ENCODE measurements at places on chromosomes 12 and 14.
A peak's percentile ranks its signal among the peaks of the same experiment; 100 is the strongest.

GRCh38 chr14:88030079-88030478 is 25.1 kb downstream of the GPR65 start:
- no peak for DNase-seq

DNA sequence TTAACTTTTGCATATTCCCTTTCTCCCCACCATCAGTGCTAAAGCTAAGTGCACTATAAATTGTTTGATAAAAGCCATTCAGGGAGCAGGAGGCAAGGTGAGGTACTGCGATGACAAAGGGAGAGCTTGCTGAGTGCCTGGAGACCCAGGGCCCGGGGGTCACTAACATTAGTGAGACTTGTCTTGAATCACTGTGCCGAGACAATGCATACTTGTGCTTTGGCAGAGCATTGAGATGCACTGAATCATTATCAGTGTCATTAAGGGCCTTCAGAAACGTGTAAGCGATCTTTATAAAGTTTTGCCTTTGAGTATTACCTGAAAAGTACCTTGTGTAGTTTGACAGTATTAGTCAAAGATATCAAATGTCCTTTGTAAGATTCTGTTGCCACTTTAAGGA is 447.5 kb downstream of the PCNX1 start:
- no peak for DNase-seq

DNA sequence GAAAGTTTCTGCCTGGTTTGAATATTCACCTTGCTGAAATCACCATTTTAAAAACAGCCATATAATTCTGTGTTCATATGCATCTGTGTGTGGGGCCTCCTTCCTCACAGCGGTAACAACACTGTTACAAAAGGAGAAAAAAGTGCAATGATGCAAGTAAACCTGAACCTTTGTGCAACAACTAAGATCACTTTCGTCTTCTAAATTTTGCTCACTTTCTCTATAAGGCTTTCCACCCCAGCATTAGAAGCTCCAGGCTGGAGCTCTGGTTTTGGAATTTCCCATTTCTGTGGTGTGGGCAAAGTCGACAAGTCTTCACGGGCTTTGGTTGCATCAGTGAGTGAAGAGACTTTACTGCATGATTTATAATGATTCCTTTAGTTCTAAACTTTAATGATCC is 18.4 kb downstream of the FGD6 start:
- no peak for DNase-seq

- DNase-seq: no peak
Observed at GRCh38 chr12:93743999-93744689, 67.0 kb downstream of the CRADD start.

- DNase-seq: peak; percentile 5
Observed at GRCh38 chr12:39145175-39145999, 240.0 kb upstream of the CPNE8 start.

- DNase-seq: no peak
Observed at GRCh38 chr12:119749666-119750065, 81.7 kb downstream of the PRKAB1 start.

DNA sequence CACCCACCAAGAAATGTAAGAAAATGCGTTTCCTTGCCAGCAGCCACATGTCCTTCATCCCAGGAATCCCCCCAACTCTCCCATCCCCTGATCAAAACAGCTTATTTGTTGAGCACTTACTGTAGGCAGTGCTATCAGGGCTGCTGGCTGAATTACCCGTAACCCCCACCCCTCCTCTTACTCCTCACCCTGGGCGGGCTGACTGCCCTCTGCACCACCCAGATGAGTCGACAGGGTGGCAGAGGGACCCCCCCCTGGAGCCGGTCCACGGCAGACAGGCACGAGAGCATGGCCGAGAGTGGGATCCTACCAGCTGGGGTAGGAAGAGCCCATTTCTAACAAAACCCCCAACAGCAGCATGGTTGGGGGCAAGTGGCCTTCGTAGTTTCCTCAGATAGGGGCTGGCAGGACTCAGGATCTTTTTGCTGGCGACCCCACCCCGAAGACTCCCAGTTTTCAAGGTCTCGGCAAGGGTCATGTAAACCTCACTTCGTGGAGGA is 1.1 kb upstream of the RHOF start:
- no peak for DNase-seq

DNA sequence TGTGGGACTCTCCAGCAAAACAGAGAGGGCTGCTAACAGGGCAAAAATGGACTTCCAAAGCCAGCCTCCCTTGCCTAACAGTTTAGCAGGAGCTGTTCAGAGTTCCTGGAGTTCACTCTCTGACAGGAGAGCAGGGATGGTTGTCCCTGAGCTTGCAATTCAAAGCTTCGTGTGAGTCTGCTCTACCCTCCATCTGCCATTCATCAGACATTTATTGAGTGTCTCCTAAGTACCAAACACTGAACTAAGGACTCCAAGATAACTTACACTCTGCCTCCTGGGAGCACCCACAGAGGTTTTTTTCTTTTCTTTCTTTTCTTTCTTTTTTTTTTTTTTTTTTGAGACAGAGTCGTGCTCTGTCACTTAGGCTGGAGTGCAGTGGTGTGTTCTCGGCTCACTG is 28.7 kb downstream of the RHOF start:
- no peak for DNase-seq

DNA sequence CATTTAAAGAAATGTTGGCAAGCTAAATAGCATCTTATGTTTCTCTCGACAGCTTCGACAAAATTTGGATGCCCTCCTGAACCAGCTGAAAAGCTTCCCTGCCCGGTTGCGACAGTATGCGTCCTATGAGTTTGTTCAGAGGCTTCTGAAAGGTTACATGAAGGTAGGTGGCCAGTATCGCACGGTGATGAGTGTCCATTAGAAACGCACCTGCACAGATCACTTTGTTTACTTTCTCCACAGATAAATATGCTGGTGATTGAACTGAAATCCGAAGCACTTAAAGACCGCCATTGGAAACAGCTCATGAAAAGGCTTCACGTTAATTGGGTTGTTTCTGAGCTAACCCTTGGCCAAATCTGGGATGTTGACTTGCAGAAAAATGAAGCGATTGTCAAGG is 36.5 kb downstream of the DYNC1H1 start:
- no peak for DNase-seq

DNA sequence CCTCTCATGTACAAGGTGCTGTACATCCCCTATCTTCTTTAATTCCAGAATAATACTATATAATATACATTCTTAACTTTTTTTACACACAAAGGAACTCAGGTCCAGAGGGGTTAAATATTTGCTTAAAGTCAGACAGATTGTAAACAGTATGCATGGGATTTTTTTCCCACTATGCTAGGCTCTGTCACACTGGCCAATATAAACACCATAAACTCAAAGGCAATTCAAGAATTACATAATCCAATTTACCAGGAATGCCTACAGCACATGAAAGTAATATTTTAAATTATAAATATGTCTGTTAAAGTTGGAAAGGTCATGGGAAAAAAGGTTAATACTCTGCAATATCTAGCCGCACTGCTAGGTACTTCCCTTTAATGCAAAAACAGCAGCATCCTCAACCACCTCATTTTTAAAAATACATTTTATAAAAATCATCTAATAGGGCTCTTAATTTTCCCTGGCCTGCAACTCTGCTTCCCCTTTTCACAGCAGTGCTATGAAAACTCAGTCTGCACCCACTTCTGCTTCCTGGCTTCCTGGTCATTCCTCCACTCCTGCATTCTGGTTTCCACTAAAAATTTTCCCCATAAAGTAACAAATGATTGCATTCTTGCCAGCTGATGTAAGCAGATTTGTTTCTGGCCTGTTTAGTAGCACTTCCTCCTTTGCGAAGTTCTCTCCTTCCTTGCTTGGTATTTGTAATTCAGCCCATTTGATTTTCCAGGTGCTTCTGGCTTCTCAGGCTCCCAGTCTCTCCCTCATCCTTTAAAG is 128.1 kb downstream of the ITPR2 start:
- DNase-seq: no peak

DNA sequence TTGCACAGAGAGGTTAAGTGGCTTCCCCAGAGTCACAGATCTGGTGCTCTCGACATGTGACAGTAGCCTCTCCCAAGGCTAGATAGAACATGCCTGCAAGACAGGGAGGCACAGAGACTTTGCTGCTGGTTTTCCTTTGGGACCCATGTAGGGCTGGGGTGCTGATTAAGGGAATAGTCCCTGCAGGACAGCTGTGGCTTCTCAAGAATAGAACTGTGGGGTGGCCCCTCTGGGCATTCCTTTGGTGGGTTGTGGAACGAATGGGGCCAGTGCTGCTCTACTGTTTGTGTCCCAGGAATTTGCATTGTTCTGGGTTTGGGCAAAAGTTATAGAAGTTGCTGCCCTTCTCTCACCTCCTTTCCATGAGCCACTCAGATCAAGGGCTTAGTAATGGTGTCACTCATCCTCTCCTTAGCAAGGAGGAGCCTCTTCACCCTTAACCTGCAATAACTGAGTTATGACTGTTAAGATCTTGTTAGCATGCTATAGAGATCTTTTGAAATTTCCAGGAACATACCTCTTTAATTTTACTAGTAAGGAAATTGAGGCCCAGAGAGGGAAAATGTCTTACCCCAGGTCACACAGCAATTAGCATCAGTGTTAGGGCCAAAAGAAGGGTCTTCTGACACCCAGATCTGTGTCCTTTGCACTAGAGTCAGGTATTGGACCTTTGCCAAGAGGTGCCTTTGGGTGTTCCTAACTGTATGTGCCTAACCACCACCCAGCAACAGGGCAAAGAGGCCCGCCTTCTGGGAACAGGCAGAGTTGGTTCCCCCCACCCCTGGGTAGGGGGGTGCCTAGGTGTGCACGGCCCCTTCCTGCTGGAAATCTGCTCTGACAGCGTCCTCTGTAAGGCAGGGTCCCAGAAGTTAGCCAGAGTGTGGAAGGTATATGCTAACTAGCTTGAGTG is 31.4 kb downstream of the CD9 start:
- no peak for DNase-seq

- no peak for DNase-seq
Observed at GRCh38 chr12:120712610-120713009, 2.4 kb downstream of the UNC119B start.

DNA sequence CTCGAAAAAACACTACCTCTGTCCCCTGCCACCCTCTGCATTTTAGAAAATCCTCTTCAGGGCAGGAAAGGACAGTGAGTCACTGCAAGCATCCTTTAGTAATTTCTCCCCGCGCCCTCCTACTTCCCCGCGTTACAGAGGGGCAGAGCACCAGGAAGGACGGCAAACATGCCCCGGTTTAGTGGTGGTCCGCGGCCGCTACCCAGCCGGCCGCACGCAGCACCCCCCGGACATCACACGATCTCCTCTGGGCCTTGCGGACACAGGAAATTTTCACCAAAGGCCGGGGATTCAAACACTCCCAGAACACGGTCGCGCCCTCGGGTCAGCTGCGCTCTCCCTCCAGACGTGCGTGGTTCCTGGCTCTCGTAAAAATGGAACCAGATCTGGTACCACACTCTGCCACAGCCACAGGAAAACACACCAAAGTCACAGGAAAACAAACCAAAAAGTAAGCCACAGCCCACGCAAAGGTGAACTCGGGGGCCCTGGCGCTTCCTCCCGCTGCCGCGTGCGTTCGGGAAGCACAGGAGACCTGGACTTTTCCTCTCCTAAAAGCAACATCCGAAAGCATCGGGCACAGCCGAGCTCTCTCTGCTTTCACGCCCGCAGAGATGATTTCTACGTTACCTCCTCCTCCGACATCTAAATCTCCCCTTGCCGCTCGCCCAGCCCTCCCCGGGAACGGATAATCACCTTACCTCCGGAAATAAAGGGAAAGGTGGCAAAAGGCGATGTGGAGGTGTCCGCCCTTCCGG is 839 bp downstream of the SLC38A1 start:
- DNase-seq: no peak

GRCh38 chr14:44149597-44149996 is 357.5 kb downstream of the FSCB start:
- DNase-seq: no peak

DNA sequence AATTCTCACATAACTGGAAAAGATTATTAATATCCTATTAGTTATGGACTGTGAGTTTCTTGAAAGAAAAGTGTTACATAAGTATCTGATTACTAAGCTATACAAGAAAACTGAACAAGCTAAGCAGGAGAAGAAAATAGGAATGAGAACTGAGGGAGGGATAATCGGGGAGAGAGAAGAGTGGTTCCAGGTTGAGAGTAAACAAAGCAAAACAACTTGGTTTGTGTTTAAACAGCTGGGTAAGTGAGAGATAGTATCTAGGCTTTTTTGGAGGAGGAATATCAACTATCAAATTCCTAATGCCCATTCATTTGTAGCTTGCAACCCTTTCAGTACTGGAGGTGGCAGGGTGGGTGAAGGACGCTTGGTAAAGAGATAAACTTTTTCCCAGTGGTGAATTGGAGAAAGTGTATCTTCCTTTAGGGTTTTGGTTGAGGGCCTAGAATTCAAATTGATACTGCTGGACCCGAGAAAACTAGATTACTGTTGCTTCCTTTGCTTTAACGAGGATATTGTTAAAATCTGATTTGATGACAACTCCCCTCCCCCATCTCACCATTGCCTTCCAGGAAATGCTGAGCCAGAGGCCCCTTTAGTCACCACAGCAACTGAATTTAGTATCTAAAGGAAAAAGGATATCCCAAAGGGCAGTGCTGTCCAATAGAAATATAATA is 2.0 kb upstream of the SLC2A3 start:
- no peak for DNase-seq

DNA sequence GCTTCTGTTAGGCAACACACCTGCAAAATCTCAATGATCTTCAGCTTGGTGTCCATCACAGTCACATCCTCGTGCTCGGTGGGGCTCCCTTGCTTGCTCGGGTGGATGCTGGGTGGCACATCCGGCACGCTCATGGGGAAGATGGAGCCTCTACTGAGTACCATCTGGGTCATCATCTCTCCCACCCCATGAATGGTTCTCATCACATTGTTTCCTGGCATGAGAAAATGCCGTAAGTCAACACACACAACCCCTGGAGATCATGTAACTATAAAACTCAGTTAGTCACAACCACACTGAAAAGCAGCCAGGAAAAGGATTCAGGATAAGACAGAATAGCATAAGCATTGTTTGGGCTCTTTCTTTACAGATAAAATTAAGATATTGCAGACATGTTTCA is 201.1 kb downstream of the ITPR2 start:
- DNase-seq: no peak
